ENCODE measurements at places on chromosomes 3 and 15. TPM values are rescaled to one million over a fixed set of nuclear protein-coding genes. Genes with fewer than 3 reads are reported as not detected.

Gene NME9
- polyA plus RNA-seq, result 0.06 TPM

Gene STARD5
- 5.1 TPM for polyA plus RNA-seq

Gene ST8SIA2
- not detected for polyA plus RNA-seq

Gene BTLA
- not detected for polyA plus RNA-seq

Gene C3orf85
- not detected for polyA plus RNA-seq

Gene B3GNT5
- 0.60 TPM for polyA plus RNA-seq

Gene METTL6
- 14.4 TPM for polyA plus RNA-seq

Gene CCDC39
- polyA plus RNA-seq, result not detected

Gene GOLGA8H
- 0.06 TPM for polyA plus RNA-seq

Gene TIMP4
- 1.8 TPM for polyA plus RNA-seq

Gene C3orf33
- polyA plus RNA-seq, result 2.0 TPM

Gene CYP1A2
- polyA plus RNA-seq, result not detected

Gene DNAH12
- polyA plus RNA-seq, result 0.01 TPM

Gene DLEC1
- polyA plus RNA-seq, result 0.06 TPM

Gene INKA1
- polyA plus RNA-seq, result 4.4 TPM

Gene PRSS50
- polyA plus RNA-seq, result not detected

Gene AMIGO3
- polyA plus RNA-seq, result not detected

Gene SSUH2
- polyA plus RNA-seq, result 0.25 TPM

Gene PLIN1
- polyA plus RNA-seq, result 0.06 TPM

Gene KIF7
- 7.5 TPM for polyA plus RNA-seq

Gene ENTPD3
- not detected for polyA plus RNA-seq
